ENCODE measurements at places on chromosomes 12 and 14.

- DNase-seq, result peak; percentile 32
These were observed at the start of gene AKAP5 for GRCh38 chr14:64465191-64465822. Gene AKAP5, plus strand, starts transcription at chr14:64465499. Its CDS starts 2,896 bp downstream, at chr14:64468395.

GRCh38 chr12:25825446-25825845 is 133.0 kb upstream of the RASSF8 start:
- peak; percentile 28 for DNase-seq

DNA sequence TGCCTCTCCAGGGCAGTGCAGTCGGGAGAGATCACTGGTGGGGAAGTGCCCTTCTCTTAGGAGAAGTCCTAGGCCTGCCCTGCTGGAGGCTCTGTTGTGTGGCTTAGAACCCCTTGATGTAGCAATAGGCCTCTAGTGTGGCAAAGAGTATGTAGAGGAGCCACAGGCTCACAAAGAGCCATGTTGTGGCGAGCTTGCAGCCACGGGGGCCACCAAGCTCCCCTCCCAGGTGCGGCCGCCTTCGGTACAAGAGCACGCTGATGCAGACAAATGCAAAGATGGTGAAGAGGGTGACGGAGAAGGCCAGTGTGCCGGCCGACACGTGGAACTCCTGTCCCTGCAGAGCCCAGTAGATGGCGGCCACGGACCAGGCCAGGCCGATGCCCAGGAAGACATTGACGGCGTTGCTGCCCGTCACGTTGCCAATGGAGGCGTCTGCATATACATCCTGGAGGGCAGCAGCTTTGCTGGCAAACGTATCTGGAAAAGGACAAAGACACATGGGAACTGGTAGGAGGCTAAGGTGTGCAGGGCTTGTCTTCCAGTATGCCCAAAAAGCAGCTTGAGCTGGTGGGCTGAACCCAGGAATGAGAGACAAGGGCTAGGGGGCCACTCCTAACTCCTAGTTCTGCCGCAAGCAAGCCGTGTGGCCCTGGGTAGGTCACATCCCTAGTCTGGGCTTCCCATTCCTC is 142.8 kb downstream of the SLC8A3 start:
- DNase-seq, result peak; percentile 34

- DNase-seq, result peak; percentile 92
These were observed 1.7 kb downstream of the MGST1 start for GRCh38 chr12:16349131-16349460.

GRCh38 chr12:71661977-71662530 is 1.6 kb downstream of the ZFC3H1 start:
- DNase-seq, result peak; percentile 41

- DNase-seq, result peak; percentile 100
These were observed 26.9 kb upstream of the LGALS3 start for GRCh38 chr14:55102141-55102621.

- DNase-seq, result peak; percentile 23
These were observed 53.1 kb downstream of the BRMS1L start for GRCh38 chr14:35879151-35879648.

- no peak for DNase-seq
These were observed 10.0 kb downstream of the EMP1 start for GRCh38 chr12:13206560-13206897.

- peak; percentile 41 for DNase-seq
These were observed 115.7 kb downstream of the LLPH start for GRCh38 chr12:66014818-66015217.

- DNase-seq, result no peak
These were observed 21.7 kb downstream of the ABCD4 start for GRCh38 chr14:74281069-74281468.

GRCh38 chr14:104682107-104682593 is 7.3 kb upstream of the INF2 start:
- no peak for DNase-seq

- DNase-seq, result peak; percentile 95
These were observed 130.8 kb downstream of the LLPH start for GRCh38 chr12:65999564-66000280.

DNA sequence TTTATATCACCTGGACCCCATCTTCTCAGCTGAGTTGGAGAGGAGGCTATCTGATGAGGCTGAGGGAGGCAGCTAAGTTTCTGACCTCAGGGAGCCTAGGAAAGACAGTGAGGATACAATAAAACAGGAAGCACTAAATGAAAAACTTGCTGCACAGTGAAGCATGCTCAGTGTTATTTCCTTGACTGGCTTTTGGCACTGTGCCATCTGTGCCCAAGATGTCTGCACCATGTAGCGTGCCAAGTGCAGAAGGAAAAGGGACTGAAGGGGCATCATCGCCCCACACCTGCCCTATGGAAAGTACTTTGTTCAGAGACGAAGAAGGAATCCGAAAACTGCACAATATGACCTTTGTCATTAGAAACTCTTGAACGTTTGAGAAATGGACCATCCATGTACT is 102.7 kb downstream of the ANO4 start:
- no peak for DNase-seq

- DNase-seq, result peak; percentile 80
These were observed 197.3 kb downstream of the TMTC3 start for GRCh38 chr12:88339254-88339949.

GRCh38 chr12:22329621-22330020 is 4.9 kb downstream of the ST8SIA1 start:
- DNase-seq, result no peak

- DNase-seq, result peak; percentile 7
These were observed 92.6 kb upstream of the SFSWAP start for GRCh38 chr12:131618303-131618658.

DNA sequence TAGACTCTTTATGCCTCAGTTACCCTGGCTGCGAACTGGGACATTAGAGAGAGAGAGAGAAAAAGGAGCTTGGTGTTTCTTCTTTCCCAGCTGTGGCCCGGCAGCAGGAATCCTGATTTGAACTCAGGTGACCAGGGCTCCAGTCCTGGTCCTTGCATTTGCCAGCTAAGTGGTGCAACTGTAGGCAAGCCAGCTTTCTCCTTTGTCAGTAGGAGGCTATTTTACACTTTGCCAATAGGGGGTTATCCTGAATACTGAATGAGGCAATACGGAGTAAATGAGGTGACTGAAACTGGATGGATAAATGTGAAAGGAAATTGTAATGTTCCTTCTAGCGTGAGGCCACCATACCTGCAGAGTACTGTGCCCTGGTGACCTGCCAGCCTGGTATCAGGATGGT is 27.8 kb downstream of the KCNA5 start:
- DNase-seq, result no peak

DNA sequence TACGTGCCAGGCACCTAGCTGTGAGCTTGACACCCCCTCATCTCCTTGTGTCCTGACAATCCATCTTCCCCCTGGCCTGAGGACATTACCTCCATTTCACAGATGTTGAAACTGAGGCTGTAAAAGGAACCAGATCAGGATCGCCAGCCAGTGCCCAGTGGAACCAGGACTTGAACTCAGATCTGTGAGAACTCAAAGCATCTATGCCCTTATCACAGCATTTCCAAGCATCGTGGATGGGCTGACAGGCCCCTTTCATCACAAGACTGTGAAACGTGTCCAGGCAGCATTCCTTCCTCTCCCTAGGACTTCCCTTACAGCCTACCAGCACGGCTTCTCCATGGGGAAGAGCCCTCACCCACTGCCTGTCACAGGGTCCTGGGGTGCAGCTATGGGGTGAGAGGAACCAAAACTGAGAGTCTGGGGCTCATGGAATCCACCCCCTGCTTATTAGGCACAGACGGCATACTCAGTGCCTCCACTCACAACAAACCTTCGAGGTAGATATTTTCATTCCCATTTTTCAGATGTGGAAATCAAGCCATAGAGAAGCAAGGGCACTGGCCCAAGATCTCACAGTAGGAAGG is 26.9 kb downstream of the CMKLR1 start:
- DNase-seq, result no peak

DNA sequence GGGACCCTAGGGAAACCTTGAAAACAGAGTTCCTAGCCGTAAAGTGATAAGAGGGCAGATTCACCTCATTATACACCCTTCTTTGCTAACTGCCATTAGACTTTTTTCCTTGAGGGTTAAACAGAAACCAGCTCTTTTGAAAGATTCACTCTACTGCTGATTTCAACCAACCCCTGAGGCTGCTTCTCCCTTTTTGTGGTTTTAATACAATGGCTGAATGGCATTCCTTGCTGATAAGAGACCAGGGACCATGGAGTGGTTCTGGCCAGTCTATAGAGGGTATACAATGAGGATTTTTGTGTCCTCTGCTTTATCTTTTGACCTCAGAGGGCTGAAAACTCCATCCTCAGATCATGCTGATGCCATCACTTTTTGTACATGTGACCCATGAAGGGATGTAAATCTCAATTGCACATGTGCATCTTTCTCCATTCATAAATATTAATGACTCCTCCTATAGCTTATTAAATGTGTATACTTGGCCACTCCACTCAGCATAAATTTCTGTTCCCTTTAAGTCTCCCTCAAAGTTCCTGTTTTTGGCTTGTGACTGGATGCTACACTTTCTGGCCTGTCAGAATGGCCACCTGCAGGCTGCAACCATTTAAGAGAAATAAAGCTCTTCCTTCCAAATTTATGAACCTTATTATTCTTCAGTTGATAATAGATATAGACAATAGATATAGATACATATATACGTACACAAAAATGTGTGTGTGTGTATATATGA is 233.8 kb upstream of the SEL1L start:
- no peak for DNase-seq

- DNase-seq, result no peak
These were observed 501.1 kb downstream of the MED13L start for GRCh38 chr12:115776399-115776798.

DNA sequence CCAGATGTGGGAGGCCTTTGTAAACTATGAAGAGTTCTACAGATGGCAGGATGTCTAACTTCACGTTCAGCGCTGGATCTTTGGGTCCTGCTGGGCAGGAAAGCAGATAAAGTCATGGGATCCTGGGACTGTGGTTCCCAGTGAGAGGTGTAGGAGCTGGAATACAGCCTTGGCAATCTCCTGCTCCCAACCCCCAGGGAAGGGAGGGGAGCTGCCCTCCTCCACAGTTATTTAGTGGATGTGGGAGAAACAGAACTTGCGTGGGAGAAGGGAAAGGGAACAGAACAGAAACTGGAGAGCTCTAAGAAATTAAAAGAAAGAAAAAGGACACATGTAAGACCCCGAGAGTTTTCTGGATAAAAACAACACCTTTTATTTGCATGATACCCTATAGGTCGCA is 37.0 kb downstream of the NUAK1 start:
- DNase-seq, result no peak

GRCh38 chr12:77352946-77353345 is 287.6 kb upstream of the E2F7 start:
- peak; percentile 57 for DNase-seq

DNA sequence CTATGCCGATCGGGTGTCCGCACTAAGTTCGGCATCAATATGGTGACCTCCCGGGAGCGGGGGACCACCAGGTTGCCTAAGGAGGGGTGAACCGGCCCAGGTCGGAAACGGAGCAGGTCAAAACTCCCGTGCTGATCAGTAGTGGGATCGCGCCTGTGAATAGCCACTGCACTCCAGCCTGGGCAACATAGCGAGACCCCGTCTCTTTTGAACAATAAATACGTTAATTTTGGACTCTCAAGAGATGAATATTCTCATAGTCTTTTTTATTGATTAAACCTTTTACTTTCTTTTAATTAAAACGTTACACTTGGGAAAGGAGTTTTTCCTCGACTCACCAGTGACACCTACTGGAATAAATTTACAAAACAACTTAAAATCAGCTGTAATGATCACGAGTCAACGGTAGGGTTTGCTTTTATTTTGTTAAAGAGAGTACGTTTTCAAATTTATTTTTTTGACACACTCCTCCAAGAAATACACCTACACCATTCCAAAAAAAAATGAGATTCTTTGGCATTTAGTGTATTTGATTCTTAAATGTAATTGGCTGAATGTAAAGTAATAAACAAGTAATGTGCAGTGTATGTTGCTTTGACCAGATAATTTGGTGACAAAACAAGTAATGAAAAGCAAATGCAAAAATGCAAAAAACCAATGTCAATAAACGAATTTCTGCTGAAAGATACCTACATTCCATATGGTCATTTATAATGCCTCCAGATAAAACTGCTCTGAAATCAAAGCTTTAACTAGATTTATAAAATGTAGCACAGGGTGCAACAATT is 687 bp upstream of the RPS29 start:
- DNase-seq, result peak; percentile 73

- DNase-seq, result peak; percentile 23
These were observed 91.8 kb upstream of the TMEM260 start for GRCh38 chr14:56487761-56488160.

- peak; percentile 100 for DNase-seq
These were observed 2.8 kb upstream of the UBC start for GRCh38 chr12:124917135-124917840.

GRCh38 chr12:75959060-75959459 is 72.5 kb downstream of the PHLDA1 start:
- no peak for DNase-seq

GRCh38 chr12:115030017-115030416 is 346.0 kb upstream of the TBX3 start:
- DNase-seq, result no peak

GRCh38 chr12:25896981-25897380 is 61.5 kb upstream of the RASSF8 start:
- no peak for DNase-seq

GRCh38 chr12:84128117-84128991 is 784.2 kb downstream of the SLC6A15 start:
- DNase-seq, result no peak

GRCh38 chr14:20683125-20683890 is 1.1 kb upstream of the RNASE4 start:
- peak; percentile 96 for DNase-seq
